ENCODE measurements at places on chromosomes 13 and 19.

GRCh38 chr19:31232871-31233270, 116.4 kb downstream of the TSHZ3 start:
- DNase-seq = no peak

DNA sequence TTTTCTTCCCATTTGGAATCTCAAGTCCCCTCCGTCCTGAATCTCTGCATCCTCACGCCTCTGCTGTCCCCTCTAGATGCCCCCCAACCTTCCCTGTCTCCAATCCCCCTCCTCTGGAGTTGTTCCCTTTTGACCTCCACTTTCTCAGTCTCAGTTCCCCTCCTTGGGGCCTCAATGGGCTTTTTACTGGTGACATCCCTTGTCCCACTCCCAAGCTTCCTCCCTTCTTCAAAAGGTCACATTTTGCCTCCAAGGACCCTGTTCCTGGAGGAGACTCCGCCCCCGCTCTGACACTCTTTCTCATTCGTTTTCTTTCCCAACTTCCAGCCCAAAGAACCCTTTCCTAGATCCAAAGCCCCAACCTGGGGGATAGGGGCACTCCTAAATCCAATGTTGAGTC, 1.0 kb downstream of the AP2S1 start:
- no peak for DNase-seq

DNA sequence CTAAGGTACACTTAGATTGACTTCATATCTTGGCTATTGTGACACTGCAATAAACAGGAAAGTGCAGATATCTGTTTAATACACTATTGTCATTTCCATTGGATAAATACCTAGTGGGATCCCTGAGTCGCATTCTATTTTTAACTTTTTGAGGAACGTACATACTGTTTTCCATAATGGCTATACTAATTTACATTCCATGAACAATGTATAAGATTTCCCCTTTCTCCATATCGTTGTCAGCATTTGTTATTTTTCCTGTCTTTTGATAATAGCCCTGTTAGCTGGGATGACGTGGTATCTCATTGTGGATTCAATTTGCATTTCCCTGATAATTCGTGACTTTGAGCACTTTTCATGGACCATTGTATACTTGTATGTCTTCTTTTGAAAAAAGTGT, 17.4 kb downstream of the OR7A17 start:
- DNase-seq = no peak

DNA sequence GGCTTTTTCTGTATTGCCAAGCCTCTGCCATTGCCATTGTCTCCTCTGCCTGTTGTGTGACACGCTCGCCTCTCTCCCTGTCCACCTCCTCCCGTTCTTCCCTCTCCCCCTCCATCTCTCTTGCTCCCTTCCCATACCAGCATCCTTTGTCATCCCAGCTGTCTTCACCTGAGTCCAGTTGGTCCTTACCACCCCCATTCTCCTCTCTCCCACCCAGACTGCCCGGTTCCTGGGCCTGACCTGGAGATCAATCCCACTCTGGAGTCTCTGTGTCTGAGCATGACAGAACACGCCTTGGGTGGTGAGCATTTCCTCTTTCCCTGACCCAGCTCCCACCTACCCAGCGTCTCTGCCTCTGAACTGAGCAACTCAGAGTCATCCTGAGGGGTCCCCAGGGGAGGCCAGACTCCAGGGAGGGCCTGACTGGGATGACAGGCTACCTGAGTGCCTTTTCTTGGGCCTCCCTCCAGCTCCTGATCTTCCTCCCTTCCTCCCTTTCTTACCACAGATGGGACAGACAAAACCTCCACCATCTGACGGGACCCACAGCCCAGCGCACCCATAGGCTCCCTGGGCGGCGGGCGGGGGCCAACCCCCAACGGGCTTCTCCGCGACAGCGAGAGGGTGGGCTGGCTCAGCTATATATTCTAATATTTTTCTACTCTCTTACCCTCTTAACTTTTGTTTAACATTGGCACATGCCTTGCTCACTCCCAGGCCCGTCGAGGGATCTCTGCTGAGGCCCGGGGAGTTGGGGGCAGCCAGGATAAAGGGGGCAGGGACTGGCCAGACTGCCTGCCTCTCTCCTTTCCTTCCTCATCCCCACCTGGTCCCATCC, 7.7 kb downstream of the PAF1 start:
- DNase-seq = no peak

DNA sequence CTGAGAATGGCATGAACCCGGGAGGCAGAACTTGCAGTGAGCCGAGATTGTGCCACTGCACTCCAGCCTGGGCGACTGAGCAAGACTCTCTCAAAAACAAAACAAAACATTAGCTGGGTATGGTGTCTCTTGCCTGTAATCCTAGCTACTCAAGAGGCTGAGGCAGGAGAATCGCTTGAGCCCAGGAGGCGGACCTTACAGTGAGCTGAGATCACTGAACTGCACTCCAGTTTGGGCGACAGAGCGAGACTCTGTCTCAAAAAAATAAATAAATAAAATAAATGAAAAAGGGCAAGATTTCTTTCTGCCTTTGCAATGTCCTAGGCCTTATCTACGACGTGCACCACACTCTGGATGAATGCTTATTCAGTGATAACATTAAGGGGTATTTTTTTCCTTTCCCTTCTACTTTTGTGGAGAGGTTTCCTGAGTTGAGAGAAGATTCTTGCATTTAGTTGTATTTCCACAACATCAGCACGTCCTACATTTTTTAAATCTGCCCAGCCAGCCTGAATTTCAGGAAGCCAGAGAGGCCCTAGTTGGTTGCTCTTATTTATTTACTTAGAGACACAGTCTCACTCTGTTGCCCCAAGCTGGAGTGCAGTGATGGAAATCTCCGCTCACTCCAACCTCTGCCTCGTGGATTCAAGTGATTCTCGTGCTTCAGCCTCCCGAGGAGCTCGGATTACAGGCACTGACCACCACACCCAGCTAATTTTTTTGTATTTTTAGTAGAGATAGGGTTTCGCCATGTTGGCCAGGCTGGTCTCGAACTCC, 26.1 kb upstream of the OR1M1 start:
- no peak for DNase-seq

- DNase-seq = no peak
Observed at GRCh38 chr13:27171244-27171826, at the start of gene USP12. Gene USP12 (minus strand): TSS chr13:27171811. CDS start chr13:27171639, 172 bp downstream.

DNA sequence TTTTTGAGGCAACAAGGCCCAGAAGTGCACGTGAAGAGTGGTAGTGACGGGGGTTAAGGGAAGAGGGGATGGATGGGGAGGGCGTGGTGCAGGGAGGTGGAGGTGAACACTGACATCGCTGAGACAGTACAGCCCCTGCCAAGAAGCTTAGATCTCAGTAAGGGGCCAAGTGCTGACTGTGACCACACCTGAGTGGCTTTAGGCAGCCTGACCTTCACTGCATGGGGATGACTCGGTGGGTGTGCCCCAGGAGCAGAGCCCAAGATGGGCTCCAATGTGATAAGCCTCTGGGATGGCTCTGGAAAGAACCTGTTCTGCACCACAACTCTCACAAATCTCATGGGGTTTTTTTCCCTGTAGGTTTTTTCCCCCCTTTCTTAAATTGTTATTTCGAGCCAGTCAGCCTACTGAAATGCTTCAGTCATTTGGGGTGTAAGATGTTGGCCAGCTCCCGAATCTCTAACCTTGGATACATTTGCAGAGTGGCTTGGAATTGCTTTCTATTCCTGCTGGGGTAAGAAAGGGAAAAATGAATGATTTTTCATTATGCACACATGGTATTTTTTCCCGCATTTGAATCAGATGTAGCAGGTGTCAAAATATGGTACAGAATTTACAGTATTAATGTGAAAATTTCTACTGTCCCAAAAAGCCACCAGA, 165.0 kb downstream of the TM9SF2 start:
- no peak for DNase-seq

GRCh38 chr19:8255426-8256125, 46.4 kb downstream of the CERS4 start:
- DNase-seq = no peak

DNA sequence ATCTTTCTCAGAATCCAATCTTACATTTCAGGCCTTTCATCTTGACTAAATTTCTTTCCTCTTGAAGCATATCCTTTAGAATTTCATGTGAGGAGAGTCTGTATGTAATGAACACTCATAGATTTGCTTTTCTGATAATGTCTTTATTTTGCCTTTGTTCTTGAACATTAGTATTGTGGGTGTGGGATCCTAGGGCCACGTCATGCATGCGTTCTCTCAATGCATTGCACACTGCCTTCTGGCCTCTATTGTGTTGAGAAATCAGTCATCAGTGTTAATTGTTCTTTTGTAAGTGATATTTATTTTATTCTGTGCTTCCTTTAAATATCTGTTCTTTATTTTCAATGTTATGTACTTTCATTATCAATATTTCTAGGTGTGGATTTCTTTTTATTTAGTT, 364.9 kb downstream of the OXGR1 start:
- DNase-seq = no peak

DNA sequence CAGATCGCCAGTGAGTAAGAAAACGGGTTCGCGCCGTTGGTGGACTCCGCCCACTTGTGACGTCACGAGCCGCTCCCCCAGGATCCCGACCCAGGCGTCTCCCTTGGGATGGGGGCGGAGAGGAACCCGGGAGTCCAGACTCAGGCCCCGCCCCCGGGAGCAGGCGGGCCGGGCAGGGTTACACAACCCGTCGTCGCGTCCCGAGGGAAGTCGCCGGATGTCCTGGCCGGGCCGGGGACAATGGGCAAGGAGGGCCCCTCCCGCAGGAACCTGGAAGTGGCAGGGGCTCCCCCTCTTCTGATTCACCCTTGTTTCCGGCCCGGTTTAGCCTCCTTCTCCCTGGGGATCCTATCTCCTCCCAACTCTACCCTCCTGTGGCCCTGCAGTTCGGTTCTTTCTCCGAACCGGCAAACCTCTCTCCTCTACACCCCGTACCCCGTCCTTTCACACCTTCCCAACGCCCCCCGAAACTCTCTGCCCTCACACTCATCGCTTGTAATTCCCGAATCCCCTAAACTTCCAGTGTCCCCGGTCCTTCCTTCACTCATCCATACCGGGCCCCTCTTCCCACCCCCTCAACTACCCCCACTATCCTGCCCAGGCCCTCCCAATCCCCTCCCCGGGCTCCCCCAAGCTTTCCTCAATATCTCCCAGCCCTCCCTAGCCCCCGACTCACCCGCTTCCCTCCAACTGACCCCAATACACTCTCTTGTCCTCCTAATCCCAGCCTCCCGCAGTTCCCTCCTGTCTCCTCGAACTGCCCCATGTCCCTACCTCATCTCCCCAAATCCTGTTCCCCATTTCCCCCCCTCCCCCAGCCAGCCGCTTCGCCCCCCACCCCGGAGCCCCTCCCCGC, 20.0 kb upstream of the ERCC1 start:
- DNase-seq = no peak

GRCh38 chr19:16166417-16166816, 6.9 kb downstream of the CIB3 start:
- DNase-seq = no peak

GRCh38 chr19:33865306-33865705, 68.6 kb downstream of the KCTD15 start:
- no peak for DNase-seq

- no peak for DNase-seq
Observed at GRCh38 chr13:108733022-108733560, 103.7 kb downstream of the MYO16 start.

DNA sequence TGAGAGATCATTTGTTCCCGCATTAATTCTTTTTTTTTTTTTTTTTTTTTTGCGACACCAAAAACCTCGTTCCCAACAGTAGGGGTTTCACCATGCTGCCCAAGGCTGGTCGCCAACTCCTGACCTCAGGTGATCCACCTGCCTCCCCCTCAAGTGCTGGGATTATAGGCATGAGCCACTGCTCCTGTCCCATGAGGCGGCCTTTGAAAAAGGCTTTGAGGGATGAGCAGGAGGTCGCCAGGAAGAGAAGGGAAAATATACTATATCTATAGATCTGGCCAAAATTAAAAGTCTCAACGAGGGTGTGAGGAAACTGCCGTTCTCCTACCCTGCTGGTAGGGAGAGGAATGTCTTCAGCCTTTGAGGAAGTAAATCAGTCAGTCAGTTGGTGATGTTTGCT, 26.2 kb downstream of the ZNF473 start:
- no peak for DNase-seq

DNA sequence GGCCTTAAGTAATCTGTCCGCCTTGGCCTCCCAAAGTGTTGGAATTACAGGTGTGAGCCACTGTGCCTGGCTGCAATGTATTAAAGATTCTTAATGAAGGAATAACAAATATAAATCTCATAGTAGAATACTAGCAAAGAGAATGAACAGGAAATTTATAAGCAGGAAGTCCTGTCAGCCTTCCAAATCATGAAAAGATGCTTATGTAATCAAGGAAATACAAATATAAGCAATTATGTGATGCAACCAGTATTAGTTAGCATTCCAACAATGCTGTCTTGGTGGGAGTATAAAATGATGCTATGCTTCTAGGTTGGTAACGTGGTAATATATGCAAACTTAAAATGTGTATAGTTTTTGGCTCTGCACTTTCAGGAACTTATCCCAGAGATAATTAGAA, 133.8 kb downstream of the PDS5B start:
- DNase-seq = no peak

DNA sequence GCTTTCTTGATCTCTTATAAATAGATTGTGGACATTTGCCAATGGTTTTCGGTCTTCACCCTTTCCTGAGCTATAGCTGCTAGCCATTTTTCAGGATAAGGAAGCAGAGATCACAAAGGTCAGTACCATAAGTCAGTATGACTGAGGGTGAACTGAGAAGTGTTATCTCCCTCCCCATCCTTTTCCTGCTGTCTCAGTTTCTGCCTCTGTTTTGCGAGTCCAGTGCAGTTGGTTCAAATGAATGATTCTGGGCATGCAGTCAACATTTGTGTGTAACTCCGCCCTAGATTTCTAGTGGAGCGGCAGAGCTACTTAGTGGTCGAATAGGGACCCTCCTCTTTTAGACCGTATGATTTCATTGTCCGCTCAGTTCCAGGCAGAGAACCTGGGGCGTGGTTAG, 460.8 kb upstream of the ARGLU1 start:
- no peak for DNase-seq

DNA sequence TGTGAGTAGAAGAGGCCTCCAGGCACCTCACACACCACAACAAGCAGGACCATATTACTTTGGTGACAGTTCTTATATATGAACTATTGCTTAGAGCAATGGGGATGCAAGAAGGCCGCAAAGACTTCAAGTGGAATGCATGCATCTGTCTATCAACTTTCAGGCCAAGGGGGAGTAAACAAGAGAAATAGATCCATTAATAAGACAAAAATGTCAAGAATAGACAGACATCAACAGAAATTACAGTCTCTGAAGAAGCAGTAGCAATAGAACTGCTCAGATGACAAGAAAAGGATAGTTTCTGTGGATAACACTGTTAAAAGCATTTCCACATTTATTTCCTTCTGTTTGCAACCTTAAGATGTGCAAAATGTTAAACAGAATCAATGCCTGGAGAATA, 1057.7 kb downstream of the UQCRFS1 start:
- no peak for DNase-seq

DNA sequence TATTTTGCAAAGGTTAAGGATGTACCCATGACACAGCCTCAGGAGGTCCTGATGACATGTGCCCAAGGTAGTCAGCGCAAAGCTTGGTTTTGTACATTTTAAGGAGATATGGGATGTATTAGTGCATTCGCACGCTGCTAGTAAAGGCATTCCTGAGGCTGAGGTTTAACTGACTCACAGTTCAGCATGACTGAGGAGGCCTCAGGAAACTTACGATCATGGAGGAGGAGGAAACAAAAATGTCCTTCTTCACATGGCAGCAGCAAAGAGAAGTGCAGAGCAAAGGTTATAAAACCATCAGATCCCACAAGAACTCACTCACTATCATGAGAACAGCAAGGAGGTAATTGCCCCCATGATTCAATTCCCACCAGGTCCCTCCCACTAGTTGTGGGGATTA, 1017.4 kb downstream of the EFNB2 start:
- DNase-seq = no peak

GRCh38 chr19:48196321-48196763, 25.9 kb downstream of the ZSWIM9 start:
- DNase-seq = no peak

GRCh38 chr13:46329624-46330023, 57.4 kb downstream of the RUBCNL start:
- DNase-seq = no peak

Data from pons (tissue), 1 donor.